ENCODE measurements at places on chromosomes 3 and 15.

- no peak for DNase-seq
Observed at GRCh38 chr3:122784436-122784835, 9.2 kb downstream of the HSPBAP1 start.

- no peak for DNase-seq
Observed at GRCh38 chr3:143158014-143158988, 38.7 kb downstream of the CHST2 start.

DNA sequence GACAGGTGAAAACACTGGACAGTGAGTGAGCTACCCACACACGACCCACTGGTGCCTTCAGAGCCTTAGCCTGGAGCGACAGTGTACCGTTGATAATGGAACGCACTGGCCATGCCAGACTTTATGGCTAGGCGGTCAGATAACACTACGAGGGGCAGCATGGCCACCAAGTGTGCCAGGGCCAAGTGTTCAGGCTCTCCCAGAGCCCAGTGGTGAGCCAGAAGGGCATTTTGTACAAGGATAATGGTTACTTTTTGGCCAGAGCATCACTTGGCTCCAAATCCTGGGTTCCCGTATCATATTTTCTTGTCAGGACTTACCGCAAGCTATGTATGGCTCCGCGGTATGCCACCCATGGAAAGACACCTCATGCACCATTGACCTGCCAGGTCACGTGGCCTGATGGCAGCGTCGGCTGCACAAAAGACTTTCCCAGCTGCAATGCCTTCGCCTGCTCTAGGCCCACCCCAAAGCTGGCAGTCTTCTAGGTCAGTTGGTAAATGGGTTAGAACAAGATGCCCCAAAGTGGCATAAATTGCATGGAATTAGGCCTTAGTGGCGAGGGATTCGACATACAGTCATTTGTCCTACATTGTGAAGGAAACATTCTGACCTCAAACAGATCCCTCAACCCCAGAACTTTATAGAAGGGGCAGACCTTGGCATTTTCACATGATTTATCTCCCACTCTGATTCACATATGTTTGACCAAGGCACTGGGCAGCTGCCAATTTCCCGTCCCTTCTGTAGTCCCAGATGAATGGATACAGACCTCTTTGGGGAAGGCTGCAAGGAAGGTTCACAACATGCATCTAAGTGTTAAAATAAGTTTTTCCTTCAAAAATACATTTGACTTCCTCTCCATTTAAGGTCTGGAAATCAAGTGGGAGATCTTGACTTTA is 12.2 kb upstream of the SLC28A1 start:
- DNase-seq = no peak

DNA sequence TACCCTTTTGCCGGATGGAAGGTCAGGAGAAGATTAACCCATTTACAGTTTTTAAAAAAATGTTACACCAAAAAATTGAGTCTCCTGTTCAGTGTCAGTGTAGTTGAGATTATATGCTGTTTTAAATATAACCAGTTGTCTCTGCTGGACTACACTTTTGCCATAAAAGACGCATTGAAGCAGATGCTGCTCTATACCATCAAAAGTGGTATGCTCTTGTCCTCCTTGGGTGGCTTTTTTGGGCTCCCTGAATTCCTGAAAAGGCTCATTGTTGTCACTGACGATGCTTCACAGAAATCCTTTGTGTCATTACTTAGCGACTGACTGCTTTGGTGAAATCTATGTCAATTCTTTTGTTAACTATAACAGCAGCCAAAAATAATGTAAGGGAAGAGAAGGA is 133.9 kb upstream of the SKOR1 start:
- no peak for DNase-seq

GRCh38 chr15:61598655-61599054 is 369.6 kb upstream of the RORA start:
- no peak for DNase-seq

DNA sequence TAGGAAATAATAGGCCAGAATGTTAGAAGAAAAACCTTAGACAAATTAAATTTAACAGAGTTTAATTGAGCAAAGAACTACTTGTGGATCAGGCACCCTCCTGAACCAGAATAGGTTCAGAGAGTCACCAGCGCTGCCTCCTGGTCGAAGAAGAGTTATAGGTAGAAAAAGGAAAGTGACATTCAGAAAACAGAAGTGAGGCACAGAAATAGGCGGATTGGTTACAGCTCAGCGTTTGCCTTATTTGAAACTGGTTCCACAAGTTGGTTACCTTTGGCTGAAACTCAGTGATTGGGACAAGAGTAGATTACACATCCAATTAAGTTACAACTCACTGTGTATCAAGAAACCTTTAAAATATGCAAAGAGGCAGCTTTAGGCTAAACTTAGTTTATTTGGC is 4.4 kb downstream of the AADAC start:
- DNase-seq = no peak

GRCh38 chr15:81373775-81374395 is at the start of gene TMC3:
Gene TMC3, minus strand, starts transcription at chr15:81374213. Its CDS starts 136 bp downstream, at chr15:81374077.
- no peak for DNase-seq

DNA sequence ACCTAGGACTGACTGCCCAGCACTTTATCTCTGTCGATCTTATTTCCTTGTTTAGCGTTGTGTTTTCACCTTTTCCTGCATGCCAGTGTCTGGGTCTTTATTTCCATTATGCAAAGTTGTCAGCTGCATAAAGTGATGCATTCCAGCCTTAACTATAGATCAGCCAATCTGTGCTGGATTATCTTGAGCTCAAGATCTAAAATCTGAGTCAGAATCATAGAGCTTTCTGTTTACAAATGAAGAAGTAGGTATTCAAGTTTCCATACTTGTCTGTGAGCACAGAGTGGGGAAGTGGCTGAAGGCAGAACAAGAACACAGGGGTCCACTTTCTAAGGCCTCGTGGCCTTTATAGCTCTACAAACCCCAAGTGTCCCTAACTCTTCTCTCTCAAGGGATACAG is 82.4 kb upstream of the PLCL2 start:
- no peak for DNase-seq

DNA sequence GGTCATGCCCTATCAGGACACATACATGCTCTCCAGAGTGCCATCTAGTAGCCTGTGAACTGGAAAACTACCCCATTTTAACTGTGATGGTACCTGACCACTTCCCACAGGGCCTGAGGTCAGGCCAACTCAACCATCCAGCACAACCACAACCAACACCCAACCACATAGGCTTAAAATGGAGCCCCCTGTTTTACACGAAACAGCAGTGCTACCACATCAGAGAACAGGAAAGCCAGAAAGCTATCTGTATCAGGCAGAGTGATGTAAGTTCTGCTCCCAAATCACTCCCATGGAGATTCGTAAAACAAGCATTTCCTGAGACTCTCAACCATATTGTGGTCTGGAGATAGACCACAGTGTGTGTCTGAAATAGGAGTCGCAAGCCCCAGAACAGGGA is 1017.3 kb upstream of the EPHA6 start:
- DNase-seq = no peak

- no peak for DNase-seq
Observed at GRCh38 chr3:128864351-128864811, 15.0 kb upstream of the ACAD9 start.

- DNase-seq = no peak
Observed at GRCh38 chr15:87490666-87491065, 765.9 kb downstream of the NTRK3 start.

- DNase-seq = no peak
Observed at GRCh38 chr3:184719709-184720108, 7.8 kb upstream of the MAGEF1 start.

- no peak for DNase-seq
Observed at GRCh38 chr3:43307226-43307625, 20.9 kb downstream of the SNRK start.

- DNase-seq = no peak
Observed at GRCh38 chr15:38427380-38427779, 26.5 kb upstream of the FAM98B start.

DNA sequence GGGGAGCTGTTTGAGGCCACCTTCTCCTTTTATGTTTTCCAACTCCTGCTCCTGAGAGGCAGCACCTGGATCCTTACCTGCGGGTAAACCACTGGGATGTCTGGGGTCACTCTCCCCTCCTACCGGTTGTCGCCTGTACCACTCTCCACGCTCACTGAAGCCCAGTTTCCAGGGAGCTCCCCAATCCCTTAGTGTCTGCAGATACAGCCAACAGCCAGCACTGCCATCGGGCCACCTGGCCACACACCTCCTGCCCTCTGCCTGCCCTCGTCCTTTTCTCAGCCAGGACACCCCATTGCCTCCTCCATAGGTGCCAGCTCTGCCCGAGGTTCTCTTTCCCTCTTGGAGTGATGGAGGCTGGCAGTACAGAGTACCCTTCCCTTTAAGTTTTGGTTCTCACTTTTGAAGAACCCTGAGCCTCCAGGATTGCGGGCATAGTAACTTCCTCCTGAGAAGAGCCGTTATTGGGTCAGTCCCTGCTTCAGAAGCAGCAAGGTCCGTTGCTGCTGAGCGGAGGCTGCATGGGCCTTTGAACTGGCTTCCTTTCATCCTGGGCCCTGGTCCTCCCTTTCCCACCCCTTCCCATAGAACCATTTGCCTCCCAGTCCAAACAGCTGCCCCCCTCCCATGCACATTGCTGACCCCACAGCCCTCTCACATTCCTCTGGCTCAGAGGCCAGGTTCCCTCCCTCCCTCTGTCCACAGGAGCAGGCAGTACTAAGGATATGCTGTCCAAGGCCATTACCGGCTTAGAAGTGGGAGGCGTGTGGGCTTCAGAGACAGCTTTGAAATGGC is 30.9 kb downstream of the ARNT2 start:
- DNase-seq = no peak

DNA sequence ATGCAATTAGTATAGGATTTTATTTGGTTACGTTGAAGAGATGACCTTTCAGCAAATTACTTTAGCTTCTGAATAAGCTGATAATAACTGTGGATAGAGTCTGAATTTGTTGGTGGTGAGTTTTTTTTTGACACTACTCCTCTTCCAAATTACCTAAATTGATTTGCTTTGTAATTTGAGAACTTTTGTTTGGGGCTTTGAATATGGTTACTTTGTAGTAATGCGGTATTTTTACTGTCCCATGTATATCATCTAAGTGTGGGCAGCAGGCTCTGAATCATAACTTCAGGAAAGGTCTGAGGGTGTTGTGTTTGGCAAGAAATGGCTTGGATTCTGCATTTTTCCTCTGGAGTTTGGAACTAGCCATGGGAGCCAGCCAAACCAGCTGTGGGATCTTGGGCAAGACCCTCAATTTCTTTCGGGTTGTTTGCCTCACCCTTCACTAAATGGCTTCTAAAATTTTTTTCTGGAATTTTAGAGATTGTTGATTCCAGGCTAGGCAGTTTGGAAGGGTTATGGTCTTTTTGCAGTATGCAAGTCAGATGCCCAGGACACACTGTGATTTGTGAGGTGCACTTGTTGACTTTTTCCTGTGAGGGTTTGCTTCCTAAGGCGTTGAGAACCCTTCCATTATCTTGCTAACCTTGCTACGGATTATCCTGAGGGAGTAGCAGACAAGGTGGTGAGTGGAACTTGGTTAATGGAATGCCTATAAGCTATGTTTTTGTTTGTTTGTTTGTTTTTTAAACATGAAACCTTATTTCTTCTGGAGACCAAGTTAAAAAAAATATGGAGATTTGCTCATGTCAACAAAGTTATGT is 10.4 kb downstream of the PTPRG start:
- DNase-seq = no peak

DNA sequence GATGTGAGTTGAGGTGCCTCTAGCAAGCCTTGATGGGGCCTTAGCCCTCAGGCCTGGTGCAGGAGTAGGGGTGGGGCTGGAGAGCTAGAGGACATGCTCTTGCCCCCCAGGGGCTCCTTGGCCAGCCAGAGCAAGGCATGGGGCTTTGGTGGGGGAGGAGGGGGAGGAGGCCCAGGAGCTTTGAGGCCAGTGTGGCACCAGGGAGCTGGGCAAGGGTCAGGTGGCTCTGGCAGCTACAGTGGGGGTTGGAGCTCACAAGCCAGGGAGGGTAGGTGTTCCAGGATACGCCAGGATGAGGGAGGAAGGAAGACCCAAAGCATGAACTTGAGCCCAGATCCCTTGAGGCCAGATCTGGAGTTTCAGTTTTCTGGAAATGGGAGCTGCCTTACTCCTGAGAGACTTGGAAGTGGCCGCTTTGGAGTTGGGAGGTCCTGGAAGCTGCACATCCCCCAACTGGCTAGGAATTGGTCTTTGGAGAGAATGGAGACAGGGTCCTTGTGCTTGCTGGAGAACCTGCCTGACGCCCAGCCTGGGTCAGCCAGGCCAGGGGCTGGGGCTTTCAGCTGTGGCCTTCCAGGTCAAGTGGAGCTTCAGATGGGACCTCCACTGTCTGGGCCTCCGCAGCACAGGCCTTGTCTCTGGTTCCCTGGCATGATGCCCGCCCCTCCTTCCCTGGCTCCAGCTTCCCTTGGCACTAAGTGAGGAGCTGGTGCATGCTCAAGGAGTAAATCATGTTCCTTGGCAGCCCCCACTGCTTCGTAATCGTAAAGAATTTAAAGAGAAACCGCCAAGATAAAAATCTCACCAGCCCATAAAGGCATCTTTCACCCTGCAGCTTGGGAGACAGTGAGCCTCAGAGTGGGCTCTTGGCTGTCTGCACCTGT is 8.7 kb downstream of the SEMA3F start:
- DNase-seq = peak; percentile 84

DNA sequence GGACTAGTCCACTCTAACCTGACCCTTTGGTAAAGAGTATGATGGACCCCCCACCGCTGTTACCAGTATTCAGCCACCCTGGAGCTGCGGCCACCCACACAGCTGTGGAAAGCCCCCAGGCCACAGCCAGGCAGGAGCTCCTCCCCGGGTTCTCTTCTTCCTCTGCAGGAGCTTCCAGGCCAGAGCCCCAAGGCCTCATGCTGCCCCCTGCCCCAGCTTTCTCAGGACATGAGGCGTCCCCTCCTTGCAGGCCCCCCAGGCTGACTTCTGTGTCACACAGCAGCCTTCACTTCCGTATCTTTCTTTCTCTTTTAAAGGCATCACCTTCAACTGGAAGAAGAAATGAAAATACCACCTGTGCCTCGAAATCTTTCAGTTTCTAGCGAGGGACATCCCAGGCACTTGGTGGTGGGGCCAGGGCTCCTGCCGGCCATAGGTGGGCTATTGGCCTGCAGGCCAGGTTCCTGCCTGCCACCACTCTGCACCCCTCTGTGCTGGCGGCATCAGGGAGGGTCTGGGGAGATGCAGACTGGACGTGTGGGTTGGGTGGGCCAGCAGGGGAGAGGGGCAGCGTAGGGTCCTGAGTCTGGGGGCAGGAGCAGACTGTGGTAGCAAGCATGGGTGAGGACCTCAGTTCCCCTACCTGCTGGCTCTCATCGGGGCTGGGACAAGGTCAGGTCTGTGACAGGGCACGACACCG is 19.9 kb downstream of the KLF13 start:
- no peak for DNase-seq

Measured in left forelimb (tissue), 1 donor.